Activated CD4-positive, CD25-positive, alpha-beta regulatory T cell (primary cell): ENCODE measurements at places on chromosomes 2 and 18.

GRCh38 chr2:20129331-20130159 is 78.1 kb upstream of the LAPTM4A start:
- DNase-seq = no peak

GRCh38 chr2:41695198-41696113 is 352.4 kb upstream of the PKDCC start:
- no peak for DNase-seq

- no peak for DNase-seq
Measured at GRCh38 chr2:62340994-62341484, 145.1 kb downstream of the B3GNT2 start.

DNA sequence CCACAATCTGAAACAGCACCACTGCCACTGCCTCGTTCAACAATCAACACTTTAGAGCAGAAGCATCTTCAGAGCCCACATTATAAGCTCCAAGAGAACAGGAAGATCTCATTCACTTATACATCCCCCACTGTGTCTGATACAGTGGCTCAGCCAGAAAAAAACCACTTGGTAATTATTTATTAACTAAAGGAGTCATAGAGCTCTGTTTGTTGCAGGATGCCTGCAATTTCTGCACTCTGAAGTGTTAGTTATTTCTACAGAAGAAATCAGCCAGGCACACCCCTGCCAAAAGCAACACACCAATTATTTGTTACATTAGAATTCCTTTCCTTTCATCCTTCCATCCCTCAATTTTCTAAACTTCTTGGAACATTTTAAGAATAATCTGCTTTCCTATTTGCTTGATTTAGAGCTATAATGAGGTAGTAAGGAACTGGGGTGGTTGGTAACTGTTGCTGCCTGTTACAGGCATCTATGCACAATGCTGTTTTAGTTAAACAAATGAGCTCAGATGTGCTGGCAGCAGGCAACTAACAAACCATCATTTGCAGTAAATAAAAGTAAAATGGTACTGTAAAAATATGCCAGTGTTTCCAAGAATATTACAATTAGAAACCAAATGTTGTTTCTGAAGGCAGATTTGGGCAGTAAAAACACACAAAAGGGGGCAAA is 59.9 kb downstream of the DYM start:
- DNase-seq = no peak

DNA sequence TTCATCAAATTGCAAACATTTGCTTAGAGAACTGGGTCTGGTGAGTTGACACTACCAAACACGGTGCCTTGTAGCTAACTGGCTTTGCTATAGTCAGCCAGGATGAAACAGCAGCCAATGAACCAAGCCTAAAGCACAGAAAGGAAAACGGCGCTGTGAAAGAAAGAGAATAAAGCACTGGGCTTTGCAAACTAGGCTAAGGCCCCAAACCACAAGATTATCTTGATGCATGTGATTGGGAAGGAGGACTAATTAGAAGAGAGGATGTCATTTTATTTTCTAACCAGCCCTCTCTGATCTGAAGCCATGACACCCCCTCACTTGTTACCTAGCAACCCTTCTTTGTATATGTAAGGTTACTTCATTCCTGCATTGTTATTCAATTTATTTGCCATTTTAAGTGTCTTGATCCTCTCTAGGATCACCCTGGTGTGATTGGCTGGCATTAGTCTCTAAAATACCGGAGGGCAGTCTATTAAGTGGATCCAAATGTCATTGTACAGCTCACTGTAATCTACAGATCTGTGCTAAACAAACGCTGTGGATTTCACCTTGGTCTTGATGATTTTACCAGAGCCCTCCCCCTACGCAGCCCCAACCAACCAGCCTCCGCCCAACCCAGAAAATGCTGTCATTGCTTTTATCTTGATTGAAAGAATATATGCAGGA is 395.4 kb upstream of the ACVR2A start:
- no peak for DNase-seq

- no peak for DNase-seq
Measured at GRCh38 chr2:126175222-126175621, 480.7 kb upstream of the GYPC start.

- DNase-seq = no peak
Measured at GRCh38 chr2:62536873-62537547, 31.0 kb upstream of the TMEM17 start.

- DNase-seq = no peak
Measured at GRCh38 chr18:46386788-46387187, 270.2 kb downstream of the LOXHD1 start.

DNA sequence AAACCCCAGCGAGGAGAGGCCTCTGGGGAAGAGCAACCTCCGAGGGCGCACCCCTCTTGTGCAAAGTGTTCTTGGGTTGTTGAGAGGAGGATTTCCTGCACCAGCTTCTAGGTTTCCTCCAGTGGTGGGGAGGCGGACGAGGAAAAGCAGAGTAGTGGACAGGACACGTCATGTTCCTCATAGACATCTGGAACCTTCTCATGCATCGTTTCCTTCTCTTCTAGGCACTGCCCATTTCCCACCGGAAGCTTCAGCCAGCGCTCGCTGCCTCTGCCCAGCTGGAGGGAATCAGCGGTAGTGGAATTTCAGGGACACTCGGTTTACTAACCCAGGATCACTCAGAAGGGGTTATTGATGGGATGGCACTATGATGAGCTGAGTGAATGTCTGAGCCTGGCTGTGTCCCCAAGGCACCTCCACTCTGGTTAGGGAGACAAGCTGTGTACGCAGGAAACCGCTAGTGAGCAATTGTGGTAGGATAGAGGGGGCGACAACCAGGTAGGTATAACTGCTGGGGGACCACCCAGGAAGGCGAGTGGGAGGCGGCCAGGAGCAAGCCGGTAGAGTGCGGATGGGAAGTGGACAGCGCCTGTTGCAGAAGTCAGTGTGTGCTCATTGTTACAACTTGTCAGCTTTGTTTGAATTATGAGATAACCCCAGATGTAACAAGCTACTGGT is 960 bp upstream of the APOB start:
- DNase-seq = no peak

GRCh38 chr18:77632758-77633157 is 383.1 kb downstream of the GALR1 start:
- no peak for DNase-seq

DNA sequence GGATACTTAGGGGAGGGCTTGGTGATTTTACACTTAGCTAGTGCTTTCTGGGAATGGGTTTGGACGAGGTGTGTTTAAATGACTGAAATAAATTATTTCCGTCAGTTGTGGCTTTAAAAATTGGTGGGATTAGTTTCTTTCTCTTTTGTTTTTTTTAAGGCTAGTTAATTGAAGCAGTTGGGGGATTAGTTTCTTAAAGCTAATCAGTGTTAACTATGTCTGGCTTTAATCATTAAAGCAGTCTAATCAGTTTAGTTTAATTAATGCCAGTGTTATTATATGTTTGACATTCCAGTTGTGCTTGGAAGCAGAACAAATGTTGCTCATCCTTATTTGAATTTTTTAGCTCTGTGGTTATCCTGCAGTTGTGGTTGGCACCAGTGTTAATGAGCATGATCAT is 10.2 kb downstream of the MTA3 start:
- DNase-seq = no peak

DNA sequence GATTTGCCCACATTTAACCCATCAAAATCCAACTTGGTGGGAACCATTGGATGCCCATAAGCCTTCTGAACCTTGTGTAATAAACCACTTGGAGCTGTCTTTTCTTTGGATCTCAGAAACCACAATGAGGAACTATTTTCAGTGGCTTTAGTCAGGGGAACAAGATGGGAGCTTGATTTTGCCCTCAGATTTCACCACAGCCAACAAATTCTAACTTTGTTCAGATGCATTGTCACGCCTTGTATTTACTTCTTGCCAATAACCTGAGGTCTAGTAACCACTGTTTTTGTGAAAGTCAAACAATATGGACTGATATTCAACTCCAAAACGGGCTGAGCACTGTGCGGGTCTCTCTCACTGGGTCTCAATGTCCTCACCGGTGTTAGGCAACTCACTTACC is 508.2 kb downstream of the TNS1 start:
- DNase-seq = no peak

DNA sequence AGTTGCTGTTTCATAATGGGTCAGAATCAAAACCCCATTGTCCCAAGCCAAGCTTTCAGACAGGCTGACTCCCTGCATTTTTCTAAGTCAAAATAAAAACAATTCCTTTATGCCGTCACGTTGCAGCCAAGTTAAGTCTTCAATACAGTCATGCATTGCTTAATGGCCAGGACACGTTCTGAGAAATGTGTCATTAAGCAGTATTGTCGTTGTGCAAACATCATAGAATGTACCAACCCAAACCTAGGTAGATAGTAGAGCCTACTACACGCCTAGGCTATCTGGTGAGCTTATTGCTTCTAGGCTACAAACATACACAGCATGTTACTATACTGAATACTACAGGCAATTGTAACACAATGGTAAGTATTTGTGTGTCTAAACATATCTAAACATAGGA is 160.4 kb upstream of the FOSL2 start:
- DNase-seq = no peak

GRCh38 chr18:46418663-46419260 is 238.3 kb downstream of the LOXHD1 start:
- DNase-seq = no peak

- DNase-seq = no peak
Measured at GRCh38 chr2:224520064-224520463, 65.1 kb downstream of the CUL3 start.

DNA sequence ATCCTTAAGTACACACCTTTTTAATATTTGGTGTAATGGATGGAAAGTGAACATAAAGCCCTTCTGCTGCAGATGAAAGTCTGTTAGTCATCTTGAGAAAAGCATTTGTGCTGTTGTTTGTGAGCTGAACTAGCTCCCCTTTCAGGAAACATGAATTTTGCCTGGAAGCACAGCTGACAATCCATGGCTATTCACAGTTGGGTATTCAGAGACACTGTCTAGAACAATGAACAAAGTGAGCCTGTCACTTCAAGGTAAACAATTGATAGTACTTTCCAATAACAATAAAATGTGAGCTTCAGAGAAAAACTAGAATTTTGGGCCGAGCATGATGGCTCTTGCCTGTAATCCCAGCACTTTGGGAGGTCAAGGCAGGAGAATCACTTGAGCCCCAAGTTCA is 6.8 kb upstream of the EFHD1 start:
- no peak for DNase-seq

DNA sequence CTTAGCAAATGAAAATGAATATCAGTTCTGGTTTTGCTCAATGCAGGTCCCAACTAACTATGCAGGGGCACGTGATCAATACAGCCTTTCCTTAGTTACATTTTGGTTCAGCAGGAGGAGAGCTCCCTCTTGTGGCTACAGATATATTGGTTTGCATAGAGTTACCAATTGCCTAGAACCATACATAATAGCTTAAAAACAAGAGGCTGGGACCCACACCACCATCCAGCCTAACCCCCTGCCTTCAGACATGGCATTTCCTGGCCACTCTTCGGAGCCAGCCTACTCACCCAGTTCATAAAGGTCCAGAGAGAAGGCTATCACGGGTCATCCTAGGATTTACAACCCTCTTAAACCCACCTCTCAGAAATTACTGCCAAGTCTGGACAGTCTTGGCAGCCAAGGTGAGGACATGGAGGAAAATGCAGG is 10.5 kb downstream of the CCDC93 start:
- peak; percentile 7 for DNase-seq

GRCh38 chr2:429575-430254 is 141.8 kb upstream of the ALKAL2 start:
- DNase-seq = no peak

GRCh38 chr2:181058378-181059269 is 78.2 kb downstream of the UBE2E3 start:
- DNase-seq = peak; percentile 0

DNA sequence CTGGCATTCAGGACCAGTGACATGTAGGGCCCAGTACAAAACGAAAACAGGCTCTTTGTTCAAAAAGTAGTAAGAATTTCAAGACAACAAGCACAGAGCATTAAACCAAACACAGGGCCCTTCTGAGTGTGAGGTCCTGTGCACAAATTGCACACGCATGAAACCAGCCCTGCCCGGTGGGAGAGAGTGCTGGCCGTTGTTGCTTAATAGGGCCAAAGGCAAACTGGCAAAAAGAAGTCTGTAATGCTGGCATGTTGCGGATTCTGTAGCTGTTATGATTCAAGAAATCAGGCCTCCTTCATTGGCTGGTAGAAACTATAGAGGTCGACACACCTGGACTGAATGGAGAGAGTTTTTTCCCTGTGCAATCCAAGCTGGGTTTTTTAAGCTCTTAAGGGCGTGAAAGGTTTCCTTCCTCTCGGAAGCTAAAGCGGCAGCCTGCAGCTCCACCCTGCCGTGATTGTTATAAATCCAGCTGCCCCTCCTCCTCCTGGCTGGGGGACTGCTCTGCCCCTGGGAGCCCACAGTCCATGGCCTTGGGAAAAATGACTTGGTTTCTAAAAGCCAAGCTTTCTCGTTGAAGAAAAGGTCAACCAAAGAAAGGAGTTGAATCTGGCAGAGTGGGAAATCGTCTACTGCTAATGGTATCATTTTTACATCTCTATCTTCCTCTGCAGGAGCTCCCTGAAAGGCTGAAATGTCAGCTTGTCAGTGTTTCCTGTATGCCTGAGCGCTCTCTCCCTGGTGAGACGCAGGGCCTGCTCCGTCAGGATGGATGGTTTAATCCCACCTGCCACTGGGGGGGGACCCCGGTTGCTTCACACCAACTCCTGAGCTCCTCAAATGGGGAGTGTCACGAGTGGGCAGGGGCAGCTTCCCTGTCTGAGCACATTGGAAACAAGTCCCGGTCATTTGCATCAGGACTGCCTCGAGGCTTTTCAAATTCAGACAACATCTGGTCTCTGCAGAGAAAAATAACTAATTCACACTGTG is 143.6 kb downstream of the ALPK2 start:
- no peak for DNase-seq

- no peak for DNase-seq
Measured at GRCh38 chr2:196247114-196247975, 76.0 kb upstream of the STK17B start.

GRCh38 chr2:70982971-70983370 is 4.5 kb downstream of the ANKRD53 start:
- DNase-seq = no peak
